Left renal pelvis (tissue), 4 donors: ENCODE measurements at places on chromosomes 4 and X.

GRCh38 chrX:1011691-1012283 is 200.7 kb downstream of the CRLF2 start:
- no peak for DNase-seq

- no peak for DNase-seq
Observed at GRCh38 chr4:7741946-7742806, 197.5 kb downstream of the AFAP1 start.

- no peak for DNase-seq
Observed at GRCh38 chr4:161303551-161303950, 860.2 kb downstream of the FSTL5 start.

- no peak for DNase-seq
Observed at GRCh38 chrX:41351923-41352322, 18.0 kb downstream of the DDX3X start.

- DNase-seq = peak; percentile 38
Observed at GRCh38 chr4:123786920-123787319, 390.3 kb downstream of the SPRY1 start.

DNA sequence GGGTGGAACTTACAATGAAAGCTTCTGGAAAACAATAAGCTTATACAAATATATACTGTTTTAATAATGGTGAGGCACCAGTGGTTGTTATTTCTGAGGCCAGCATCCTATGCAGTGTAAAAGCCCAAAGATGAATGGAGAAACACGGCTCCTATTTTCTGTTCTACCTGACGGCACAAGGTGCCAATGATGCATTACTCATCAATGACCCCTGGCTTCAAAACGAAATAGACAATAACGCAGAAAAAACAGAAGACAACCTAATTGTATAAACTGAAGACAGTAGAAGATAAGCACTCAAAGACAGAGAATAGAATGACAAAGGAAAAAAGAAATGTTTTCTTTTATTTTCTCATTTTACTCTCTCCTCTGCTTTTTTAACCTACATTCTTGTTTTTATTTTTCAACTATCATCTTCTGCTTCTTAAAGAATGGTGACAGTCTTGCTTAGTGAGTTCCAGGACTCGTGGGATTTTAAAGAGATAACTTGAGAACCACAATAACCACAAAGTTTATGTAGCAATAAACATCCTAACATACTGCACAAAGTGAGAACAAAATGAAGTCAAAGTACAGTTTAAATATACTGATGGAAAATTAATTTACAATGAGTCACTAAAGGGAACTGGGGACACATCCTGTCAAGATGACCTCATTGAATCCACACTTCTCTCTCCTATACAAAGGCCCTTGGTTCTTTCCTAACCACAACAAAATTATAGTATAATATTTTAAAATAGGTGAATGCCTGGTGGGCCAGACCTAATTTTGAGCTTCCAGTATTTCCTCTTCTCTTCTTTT is 169.8 kb downstream of the BTC start:
- DNase-seq = no peak

DNA sequence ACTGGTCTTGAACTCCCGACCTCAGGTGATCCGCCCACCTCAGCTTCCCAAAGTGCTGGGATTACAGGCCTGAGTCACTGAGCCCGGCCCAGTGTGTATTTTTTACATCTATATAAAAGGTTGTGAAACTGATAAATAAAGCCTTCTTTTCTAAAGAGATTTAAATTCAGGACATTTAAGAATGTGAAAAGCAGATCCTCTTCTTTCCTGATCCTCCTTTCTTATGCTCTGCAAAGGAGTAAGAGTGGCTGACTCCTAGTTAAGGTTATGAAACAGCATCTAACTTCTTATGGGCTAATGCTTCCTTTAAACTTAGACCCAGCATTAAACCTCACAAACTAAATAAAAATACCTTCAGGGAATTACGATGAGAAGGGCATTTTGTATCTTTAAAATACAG is 197.7 kb upstream of the MAB21L2 start:
- no peak for DNase-seq

GRCh38 chr4:173469622-173470021 is 60.4 kb downstream of the HAND2 start:
- DNase-seq = no peak

DNA sequence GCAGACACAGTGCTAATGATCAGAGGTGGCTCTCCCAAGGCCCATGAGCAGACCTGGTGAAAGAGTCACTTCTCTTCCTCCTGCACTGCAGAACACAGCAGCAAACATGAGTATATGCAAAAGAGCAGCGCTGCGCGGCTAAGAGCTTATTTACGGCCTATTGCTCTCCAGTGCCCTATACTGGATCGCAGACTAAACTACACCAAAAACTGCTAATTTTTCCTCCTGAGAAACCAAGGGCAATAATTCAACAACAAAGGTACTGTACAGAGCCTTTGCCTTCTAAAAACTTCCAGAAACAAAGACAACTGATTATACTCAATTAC is 702.5 kb downstream of the ARAP2 start:
- no peak for DNase-seq

DNA sequence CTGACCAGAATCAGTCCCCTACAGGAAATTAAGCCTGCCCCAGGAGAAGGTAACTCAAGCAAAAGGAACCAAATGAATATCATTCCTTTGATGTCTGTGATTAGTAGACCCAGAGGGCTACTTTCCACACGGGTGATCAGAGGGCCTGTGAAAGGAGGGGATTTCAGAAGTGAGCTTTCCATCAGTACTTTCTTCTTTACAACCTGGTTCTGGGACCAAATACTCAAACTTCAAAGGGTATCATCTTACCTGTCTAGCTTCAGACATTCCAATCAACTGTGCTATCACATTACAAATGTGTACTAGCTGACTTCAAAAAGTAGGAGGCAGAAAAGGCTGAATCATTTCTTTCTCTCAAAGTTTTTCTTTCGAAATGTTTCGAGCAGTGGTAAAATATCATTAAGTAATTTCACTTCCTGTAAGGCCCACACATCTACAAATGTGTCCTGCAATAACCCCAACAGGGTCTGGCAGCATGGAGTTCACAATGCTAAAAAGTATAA is 23.9 kb downstream of the ACSL4 start:
- no peak for DNase-seq

GRCh38 chr4:100422894-100423293 is 94.9 kb downstream of the EMCN start:
- DNase-seq = no peak

- DNase-seq = no peak
Observed at GRCh38 chr4:106914223-106914622, 121.9 kb downstream of the DKK2 start.

GRCh38 chrX:22081475-22082092 is 49.5 kb downstream of the PHEX start:
- no peak for DNase-seq

DNA sequence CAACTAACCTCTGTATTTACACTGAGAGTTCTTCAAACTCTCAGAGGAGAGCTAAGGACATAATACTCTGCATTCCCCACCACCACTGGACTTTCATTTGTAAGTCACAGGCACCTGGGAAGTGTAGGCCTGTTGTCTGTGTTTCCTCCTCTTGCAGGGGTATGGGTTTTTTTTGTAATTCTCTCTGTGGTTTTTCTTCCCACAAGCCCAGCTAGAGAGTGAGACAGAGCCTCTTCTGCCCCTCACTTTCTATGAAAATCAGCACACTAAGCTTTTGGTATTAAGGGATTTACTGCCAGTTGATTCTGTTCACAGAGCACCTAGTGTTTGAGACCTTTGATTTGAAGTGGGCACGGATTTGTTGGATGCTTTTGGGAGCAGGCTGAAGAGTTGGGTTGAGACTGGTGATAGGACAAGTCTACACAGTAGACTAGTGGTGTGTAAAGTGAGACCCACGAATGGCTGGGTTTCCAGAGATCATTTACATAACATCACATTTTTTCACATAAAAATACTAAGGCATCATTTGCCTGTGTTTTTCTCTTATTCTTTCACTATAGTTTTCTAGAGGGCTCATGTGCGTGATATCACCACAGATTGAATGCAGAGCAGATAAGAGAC is 28.9 kb upstream of the WDR17 start:
- DNase-seq = no peak

- peak; percentile 27 for DNase-seq
Observed at GRCh38 chrX:110847334-110847733, 51.7 kb upstream of the CHRDL1 start.

GRCh38 chr4:69196209-69196965 is 18.2 kb downstream of the UGT2B11 start:
- DNase-seq = no peak

DNA sequence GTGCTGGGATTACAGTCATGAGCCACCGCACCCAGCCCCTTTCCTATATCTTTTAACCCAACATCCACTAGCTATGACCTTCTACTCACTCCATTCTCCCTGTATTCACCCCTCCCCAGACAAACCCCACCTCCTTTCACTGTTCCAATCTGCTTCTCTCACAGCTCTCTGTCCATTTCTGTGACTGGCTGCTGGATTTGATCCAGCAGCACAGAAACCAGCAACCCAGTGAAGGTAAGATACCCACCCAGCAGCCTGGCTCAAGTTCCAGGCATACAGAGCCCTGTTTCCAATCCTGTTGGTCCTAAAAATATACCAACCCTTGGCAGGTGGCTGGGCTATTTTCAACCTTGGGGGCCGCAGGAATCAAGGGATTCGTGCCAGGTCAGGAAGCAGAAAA is 56.9 kb upstream of the SMIM10 start:
- DNase-seq = no peak

- no peak for DNase-seq
Observed at GRCh38 chrX:56765811-56766553, 36.9 kb downstream of the NBDY start.

- DNase-seq = no peak
Observed at GRCh38 chr4:16818005-16818404, 80.4 kb downstream of the LDB2 start.

- no peak for DNase-seq
Observed at GRCh38 chr4:1842993-1843448, 12.9 kb downstream of the LETM1 start.

DNA sequence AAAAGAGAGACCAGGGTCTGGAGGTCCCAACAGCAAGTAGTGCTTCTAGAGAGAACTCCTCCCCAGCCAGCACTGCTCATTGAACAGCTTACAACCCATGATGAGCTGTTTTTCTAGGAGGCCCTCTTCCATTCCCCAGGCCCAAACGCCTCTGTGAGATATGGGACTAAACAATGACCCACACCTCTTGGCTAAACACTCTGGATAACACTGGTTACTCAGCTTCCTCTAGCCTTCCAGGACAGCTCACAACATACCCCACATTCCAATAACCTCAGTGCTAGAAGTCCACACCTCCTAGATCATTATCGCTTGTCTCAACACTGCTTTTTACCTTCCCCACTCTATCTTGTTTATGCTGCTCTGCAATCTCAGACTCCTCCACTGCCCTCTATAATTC is 35.4 kb upstream of the PGRMC2 start:
- no peak for DNase-seq

- no peak for DNase-seq
Observed at GRCh38 chrX:72532366-72532765, 40.3 kb downstream of the HDAC8 start.

GRCh38 chrX:154096140-154097002 is 1.1 kb downstream of the MECP2 start:
- DNase-seq = no peak

GRCh38 chrX:16185725-16186136 is 18.4 kb downstream of the MAGEB17 start:
- DNase-seq = no peak

DNA sequence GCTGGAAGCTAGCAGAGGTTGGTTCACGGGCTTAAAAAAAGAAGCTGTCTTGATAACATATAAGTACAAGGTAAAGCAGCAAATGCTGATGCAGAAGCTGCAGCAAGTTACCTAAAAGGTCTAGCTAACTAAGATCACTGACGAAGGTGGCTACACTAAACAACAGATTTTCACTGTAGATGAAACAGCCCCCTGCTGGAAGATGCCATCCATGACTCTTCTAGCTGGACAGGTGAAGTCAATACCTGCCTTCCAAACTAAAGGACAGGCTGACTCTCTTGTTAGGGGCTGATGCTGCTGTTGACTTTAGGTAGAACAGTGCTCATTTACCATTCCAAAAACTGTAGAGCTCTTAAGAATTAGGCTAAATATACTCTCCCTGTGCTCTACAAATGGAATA is 99.5 kb downstream of the FBXW7 start:
- DNase-seq = no peak

GRCh38 chr4:169062897-169063244 is 52.8 kb upstream of the CBR4 start:
- DNase-seq = no peak

GRCh38 chr4:151276787-151277562 is at the start of gene PRSS48:
TSS of gene PRSS48 (plus strand) at chr4:151277161. CDS start at chr4:151277173, 12 bp downstream.
- no peak for DNase-seq

DNA sequence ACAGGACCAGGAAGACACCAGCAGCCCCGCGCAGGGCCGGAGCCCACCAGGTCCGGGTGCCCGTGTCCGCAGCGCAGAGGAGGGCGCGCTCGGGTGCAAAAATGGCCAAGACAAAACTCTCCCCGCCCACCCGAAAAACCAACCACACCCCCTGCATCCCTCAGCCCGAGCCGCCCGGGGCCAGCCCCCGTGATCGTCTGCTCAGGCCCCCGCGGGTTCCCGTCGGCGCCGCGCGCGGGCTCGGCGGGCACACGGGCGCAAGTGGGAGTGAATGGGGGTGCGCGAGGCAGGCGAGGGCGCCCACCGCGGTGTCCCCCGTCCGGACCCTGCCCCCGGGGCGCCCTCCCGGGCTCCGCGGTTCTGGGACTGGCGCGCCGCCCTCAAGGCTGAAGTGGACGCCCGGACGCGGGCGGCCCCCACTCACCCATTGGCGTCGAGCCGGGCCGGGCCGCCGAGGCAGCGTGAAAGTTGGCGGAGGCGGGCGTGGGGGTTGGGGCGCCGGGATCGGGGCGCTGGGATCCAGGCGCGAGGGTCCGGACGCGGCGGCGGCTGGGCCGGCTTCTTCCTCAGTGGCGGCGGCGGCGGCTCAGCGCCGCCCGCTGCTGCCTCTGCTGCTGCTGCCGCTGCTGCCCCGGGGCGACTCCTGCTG is 393 bp downstream of the SH3KBP1 start:
- DNase-seq = no peak

GRCh38 chrX:35699642-35700041 is 98.5 kb upstream of the MAGEB16 start:
- no peak for DNase-seq

DNA sequence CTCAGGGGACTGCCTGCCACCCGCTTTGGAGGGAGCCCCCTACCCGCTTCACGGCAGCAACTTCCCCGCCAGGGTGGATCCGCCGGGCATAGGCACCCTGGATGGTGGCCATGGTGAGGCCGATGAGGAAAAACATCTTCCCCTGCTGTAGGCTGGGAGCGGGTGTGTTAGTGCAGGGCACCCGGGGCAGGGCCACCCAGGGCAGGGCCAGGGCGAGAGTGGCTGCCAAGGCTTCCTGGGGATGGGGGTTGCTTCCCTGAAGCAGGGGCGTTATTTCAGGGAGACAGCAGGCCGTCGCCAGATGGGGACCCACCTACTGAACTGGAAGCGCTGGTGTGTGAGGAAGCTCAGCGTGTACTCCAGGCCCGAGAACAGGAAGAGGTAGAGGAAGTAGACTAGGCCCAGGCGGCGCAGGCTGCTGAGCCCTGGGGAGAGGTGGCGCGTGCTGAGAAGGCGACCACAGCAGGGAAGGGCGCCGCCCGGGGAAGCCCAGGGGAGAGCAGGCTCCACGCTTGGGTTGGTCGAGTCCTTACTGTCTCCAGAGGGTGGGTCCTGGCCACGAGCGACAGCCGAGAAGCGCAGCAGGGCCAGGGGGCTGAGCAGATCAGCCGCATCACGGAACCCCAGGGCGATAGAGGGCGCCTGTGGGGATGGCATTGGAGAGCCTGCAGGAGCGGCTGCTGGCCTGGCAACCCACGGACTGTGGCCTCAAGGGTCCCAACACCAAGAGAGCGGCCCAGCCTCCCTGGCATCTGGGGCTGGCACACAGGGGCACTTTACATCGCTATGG is 31.5 kb downstream of the NOP14 start:
- DNase-seq = no peak
